SHP77 treated with DMSO at 0.1 percent for 48 hours (cell line): ENCODE measurements at places on chromosomes 5 and 9.

DNA sequence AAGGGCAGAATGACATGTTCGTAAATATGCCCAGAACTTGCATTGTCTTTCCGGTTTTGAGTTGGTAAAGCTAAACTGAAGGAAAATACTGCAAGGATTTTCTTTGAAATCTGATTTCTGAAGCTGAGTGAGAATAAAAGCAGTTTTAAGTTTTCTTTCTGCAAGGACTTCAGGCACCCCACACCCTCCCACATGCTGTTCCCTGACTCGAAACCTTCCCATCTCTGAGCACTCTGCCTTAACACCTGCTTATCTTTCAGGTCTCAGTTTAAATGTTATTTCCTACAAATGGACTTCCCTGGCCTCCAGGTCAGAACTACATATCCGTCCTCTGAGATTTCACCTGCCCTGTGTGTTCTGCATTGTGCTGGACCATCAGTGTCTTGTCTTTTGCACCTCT is 93.8 kb downstream of the KLHL3 start:
- no peak for DNase-seq

GRCh38 chr9:70056211-70056944 is 12.7 kb downstream of the MAMDC2 start:
- DNase-seq, result no peak

DNA sequence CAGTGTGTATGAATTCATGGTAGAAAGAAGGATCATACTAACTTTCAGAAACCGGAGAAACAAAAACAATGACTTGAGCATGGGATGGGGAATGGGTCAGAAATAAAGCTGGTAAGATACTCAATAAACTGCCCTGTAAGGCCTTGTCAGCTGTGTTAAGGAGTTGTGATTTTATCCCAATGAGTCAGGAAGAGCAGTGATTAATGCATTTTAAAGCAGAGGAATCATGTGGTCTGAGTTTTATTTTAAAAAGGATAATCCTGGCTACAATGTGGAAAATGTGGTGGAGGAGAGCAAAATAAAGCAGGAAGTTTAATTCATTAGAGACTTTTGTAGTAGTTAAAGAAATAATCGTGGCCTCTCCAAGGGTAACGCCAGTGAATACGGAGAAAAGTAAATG is 28.7 kb downstream of the DHX29 start:
- no peak for DNase-seq

GRCh38 chr9:4866239-4866969 is 73.7 kb downstream of the RCL1 start:
- no peak for DNase-seq

GRCh38 chr5:100600298-100600994 is 65.3 kb downstream of the FAM174A start:
- no peak for DNase-seq

- no peak for DNase-seq
Measured at GRCh38 chr9:90847971-90848370, 46.4 kb downstream of the SYK start.

DNA sequence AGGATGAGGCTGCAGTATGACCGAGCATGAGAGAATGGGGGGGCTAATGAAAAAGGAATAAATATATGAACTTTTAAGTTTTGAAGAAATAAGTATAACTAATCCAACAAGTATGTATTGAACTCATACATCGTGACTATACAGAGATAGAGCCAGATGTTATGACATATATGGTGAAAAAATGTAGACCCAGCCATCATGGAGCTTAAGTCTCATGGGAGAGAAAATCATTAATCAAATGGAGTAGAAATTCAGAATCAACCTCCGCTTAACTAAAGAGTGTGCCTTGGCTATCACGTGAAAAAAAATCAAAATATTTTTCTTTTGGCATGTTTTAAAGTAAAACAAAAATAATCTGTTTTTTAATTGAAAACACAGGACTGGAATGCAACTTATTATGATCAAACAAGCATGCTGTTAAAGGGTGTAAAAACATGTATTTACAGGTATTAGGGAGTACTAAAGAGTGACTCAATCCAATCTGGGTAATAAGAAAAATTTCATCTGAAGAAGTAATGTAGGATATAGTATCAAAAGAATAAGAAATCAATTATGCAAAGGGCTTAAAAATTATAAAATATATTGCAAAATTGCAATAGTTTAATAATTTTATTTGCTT is 868.5 kb upstream of the NUDT12 start:
- no peak for DNase-seq

- no peak for DNase-seq
Measured at GRCh38 chr5:31251032-31251431, 57.5 kb downstream of the CDH6 start.

DNA sequence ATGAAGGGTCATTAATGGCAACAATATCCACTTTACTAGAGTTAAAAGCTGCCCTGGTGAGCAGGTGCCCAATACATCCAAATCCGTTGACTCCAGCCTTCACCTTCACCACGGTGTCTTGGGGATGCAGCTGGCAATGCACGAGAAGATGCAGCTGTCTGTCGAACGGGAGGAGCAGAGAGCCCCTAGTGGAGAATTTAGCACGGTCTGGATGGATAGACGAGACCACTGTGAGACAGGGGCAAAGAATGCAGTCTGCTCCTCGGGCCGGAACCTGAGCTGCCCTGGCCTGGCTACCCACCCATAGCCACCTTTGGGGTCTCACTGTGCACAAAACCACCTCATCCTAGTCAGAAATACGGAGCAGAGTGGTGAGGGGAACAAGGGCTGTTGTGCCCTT is 35.1 kb downstream of the ADRA1B start:
- no peak for DNase-seq

DNA sequence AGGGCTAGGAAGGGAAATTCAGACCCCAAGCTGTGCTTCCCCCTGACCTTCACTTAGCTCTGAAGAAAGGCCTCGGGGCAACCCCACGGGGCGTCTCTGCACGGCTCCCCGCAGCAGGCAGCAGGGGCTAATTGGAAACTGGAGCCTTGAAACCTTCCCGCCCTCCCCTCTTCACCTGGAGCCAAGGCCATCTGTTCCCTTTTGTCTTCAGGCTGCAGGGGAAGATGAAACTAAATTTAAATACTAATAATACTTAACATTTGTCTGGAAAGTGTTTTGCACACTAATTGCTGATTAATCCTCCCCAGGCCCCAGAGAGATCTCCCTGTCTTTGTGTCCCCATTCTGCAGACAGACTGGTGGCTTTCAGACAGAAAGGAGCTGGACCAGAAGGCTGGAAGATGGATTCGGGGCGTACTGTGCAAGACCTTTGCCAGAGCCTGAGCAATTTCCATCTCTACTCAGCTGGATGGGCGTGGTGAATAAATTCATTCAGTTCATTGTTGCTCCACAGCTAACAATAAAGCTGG is 34.1 kb upstream of the CPLX2 start:
- DNase-seq, result no peak

- no peak for DNase-seq
Measured at GRCh38 chr9:88191456-88191855, 53.2 kb upstream of the SPATA31C2 start.

- DNase-seq, result no peak
Measured at GRCh38 chr9:3569529-3569928, 43.7 kb upstream of the RFX3 start.

- no peak for DNase-seq
Measured at GRCh38 chr9:269081-269711, 54.5 kb downstream of the DOCK8 start.

- DNase-seq, result no peak
Measured at GRCh38 chr5:4643190-4643589, 496.9 kb upstream of the ADAMTS16 start.

DNA sequence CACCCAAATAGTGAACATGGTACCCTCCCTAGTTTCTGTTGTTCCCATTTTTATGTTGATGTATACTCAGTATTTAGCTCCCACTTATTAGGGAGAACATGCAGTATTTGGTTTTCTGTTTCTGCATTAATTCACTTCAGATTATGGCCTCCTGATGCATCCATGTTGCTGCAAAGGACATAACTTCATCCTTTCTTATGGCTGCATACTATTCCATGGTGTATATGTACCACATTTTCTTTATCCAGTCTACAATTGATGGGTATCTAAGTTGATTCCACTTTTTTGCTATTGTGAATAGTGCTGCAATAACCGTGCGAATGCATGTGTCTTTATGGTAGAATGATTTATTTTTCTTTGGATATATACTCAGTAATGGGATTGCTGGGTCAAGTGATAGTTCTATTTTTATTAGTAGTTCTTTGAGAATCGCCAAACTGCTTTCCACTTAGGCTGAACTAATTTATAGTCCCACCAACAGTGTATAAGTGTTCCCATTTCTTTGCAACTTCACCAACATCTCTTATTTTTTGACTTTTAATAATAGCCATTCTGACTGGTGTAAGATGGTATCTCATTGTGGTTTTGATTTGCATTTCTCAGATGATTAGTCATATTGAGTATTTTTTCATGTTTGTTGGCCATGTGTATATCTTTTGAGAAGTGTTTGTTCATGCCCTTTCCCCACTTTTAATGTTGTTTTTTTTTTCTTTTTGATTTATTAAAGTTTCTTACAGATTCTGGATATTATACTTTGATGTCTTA is 79.6 kb downstream of the SMIM15 start:
- no peak for DNase-seq

- DNase-seq, result no peak
Measured at GRCh38 chr5:136141561-136141960, 8.9 kb downstream of the SMAD5 start.

GRCh38 chr5:78747055-78747454 is 98.5 kb upstream of the LHFPL2 start:
- DNase-seq, result no peak

- DNase-seq, result no peak
Measured at GRCh38 chr9:6562871-6563430, 82.6 kb downstream of the GLDC start.

- no peak for DNase-seq
Measured at GRCh38 chr9:94771096-94771495, 44.6 kb downstream of the AOPEP start.

- no peak for DNase-seq
Measured at GRCh38 chr5:62268234-62268633, 37.8 kb upstream of the KIF2A start.

- no peak for DNase-seq
Measured at GRCh38 chr9:107175816-107176435, 107.2 kb upstream of the RAD23B start.

DNA sequence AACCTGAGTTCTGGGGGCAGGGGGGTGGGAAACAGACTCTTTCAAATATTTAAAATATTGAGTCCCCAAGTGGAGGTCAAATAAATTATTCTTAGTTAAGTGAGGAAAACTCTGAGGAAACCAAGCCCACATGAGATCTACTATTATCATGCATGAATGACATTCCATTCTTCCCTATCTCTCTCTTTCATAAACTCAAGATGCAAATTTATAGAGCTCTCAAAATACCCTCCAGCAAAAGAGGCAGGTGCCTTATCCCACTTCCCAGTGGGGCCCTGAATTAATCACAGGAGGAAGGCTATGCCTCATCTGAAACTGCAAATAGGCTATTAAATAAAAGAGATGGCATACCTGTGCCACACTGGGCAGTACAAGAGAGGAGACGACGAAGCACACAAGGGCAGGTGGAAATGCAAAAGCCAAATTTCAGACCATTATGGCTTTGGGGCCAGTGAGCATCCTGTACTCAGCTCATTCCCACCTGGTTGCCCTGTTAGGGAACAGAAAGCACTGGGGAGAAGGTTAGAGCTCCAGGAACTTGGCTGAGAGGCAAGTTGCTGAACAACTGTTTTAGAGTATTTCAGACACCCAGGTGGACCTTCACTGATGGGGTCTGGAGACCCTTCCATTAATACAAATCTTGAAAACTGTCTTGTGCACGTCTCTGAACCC is 102.2 kb upstream of the EQTN start:
- no peak for DNase-seq

GRCh38 chr5:79001471-79001870 is 16.4 kb upstream of the ARSB start:
- no peak for DNase-seq

DNA sequence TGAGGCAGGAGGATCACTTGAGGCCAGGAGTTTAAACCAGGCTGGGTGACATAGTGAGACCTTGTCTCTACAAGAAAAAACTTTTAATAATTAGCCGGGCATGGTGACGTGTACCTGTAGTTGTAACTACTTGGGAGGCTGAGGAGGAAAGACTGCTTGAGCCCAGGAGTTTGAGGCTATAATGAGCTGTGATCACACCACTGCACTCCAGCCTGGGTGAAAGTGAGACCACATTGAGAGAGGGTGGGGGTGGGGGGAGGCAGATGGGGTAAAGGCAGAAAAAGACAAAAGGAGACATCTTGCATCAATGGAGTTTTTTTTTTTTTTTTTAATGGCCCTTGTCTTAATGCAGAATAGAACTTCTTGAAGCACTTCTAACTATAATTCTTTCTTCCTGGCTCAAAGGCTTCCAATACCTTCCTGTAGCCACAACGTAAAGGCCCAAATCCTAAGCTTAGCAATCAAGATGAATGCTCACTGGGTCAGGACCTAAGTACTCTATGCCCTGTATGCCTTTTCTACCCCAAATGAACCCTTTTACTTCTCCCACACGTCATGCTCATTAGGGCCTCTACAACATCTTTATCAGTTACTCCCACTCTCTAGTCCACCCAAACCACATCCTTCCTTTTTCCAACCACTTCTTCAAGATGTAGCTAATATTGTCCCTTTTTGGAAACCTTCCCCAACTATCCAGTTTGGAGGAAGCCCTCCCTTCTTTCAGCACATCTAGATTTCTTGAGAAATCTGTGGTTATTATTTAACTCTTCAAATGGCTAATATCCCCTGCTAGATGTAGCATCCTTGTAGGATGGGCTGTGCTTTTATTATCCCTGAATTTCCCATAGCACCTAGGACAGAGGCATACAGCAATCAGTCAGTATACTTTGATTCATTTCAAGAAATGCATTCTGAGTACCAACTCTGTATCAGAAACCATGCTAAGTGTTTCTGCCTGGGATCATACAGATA is 40.8 kb downstream of the CSF2 start:
- no peak for DNase-seq
